ENCODE measurements at places on chromosomes 1 and 21.

DNA sequence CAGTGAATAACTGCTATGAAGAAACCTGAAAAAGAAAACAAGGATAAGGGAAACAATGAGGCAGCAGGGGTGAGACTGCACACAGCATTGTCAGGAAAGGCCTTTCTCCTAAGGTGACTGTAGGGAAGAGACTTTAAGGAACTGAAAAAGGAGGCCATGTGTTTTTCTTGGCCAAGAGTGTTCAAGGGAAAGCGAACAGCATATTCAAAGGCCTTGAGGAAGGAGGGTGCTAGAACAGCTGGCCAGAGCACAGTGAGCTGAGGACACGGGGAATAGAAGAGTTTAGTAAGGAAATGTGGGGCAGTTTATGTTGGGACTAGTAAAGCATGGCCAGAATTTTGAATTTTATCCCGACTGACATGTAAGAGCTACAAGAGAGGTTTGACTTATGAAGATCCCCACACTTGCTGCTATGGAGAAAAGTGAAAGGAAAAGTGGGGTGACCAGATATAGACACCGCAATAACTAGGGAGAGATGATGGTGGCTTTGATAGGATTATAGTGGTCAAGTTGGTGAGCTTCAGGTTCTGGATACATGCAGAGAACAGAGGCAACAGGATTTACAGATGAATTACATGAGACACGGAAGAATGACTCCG, 1.4 kb downstream of the RWDD2B start:
- no peak for DNase-seq

DNA sequence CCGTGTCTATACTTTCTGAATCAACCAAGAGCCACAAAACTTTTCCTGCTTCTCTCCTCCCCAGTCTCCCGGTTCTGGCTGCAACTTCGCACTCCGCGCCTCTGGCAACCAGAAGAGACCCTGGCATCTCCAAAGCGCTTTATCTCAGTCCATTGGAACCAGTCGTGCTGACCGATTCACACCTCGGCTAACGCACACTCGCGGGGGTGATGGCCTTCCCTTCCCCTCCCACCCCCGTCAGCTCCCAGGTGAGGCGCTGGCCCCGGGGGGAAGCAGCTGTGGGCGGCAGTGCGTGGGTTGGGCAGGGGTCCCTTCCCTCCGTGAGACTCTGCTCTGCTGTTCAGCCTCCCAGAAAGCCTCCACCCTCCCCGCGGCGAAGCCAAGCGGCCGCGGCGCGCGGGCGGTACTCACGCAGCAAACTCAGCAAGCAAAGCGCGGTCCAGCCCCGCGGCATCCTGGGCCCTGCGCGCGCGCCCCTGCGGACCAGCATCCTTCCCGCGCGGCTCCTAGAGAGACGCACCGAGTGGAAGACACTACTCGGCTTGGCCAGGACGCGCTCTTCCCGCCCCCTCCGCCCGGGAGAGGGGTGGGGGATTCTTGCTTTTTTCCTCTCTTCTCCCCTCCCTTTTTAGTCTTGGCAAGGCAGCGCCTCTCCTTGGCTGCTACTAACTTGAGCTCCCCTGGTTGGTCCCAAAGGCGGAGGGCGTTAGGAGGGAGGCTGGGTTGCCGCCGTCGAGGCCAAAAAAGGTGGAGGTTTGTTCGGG, at the start of gene CD34:
CD34 (minus strand) TSS at position 535 of the 764 bp plus-strand sequence; CDS start at position 490, 45 bp downstream.
- DNase-seq = no peak

- DNase-seq = no peak
Observed at GRCh38 chr1:58975888-58976287, 192.0 kb upstream of the JUN start.

DNA sequence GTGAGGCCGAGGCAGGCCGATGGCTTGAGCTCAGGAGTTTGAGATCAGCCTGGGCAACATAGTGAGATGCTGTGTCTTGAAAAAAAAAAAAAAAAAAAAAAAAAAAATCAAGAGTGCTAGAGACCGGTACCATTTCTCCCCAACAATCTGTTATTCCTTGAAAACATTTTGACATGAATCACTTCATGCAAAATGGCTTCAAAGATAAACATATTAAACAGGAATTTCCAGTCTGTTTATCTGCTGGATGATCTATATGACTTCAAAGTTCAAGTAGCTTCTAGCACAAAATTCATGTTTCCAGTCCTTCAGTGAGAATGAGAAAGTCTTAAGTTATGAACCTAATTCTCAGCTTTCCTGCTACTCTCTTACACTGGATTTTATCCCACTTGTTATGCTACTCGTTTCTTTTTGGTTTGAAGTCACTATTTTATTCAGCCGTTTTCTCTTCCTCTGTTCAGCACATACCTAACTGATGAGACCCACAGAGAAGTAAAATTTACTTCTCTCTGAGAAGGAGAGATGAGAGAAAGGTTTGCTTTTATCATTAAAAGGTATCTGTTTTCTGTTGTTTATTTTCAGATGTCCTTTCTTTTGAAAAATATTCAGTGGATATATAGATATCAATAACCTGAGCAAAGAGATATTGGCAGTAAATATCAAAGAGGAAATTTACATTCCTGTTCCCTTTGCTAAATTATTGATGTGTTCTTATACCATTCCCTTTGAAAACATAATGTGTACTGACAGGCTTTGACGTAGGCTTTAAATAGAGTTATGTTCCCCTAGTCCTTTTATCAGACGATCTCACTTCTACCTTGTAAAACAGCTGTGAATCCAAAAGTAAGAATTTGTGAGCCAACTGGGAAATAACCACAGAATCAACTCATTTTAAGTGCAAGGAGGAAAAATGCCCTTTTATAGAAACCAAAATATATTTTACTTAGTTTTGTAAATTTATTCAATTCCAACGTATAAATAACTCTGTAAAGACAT, 38.2 kb downstream of the CD46 start:
- no peak for DNase-seq

GRCh38 chr1:57350610-57351009, 73.2 kb downstream of the DAB1 start:
- DNase-seq = no peak

GRCh38 chr1:2632561-2633361, at the start of gene MMEL1:
MMEL1 (minus strand) TSS chr1:2633016; CDS start chr1:2629484, 3,532 bp downstream.
- no peak for DNase-seq
